Activated CD4-positive, alpha-beta T cell treated with anti-CD3 and anti-CD28 coated beads for 4 hours (primary cell): ENCODE measurements at places on chromosomes 2 and 18.

GRCh38 chr2:106078096-106078495, 116.0 kb downstream of the UXS1 start:
- DNase-seq: no peak

DNA sequence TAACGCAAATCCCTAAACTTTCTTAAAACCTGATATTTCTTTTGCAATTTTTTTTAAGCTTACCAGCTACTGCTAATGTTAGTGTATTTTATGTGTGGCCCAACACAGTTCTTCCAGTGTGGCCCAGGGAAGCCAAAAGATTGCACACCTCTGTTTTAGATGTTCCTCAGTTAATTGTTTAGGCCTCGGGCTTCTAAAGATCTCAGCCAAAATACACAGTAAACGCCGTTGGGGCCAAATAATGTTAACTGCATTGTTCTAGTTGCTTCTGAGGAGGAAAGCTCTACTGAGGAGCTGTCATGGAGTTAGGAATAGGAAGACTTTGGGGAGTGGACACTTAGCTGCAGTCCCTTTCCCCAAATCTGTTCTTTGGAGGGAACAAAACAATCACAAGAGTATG, 2.0 kb downstream of the HSPE1 start:
- no peak for DNase-seq

- no peak for DNase-seq
Observed at GRCh38 chr2:205138735-205139134, 543.6 kb upstream of the NRP2 start.

- no peak for DNase-seq
Observed at GRCh38 chr18:47531717-47532116, 280.3 kb upstream of the SKOR2 start.

DNA sequence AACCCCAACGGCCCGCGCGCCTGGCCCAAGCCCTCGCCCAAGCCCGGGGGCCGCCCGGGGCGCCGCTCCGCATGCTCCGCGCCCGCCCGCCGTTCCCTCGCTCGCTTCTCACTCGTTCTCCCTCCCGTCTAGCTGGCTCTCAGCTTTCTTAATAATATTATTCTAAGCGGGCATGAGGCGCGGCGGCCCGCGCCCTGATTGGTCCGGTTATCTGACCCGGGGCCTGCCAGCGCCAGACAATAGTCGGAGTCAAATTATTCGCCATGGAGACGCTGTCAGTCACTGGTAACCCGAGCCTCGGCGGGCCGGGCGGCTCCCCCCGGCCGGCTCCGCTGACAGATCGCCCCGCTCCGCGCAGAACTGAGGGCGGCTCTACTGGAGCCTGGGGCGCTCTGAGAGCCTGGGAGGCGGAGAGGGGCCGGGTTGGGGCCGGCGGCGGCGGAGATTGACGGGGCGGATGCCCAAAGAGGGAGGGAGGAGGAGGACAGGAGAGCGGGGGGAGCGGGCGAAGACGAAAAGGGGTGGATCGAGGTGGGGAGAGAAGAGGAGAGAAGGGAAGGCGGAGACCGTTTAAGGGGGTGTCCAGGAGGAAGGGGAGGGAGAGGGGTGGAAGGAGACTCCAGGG, at the start of gene SIX2:
Gene SIX2, minus strand, starts transcription at position 150 of the 625 bp plus-strand sequence. CDS start 342 bp downstream, outside the sequence.
- DNase-seq: no peak

DNA sequence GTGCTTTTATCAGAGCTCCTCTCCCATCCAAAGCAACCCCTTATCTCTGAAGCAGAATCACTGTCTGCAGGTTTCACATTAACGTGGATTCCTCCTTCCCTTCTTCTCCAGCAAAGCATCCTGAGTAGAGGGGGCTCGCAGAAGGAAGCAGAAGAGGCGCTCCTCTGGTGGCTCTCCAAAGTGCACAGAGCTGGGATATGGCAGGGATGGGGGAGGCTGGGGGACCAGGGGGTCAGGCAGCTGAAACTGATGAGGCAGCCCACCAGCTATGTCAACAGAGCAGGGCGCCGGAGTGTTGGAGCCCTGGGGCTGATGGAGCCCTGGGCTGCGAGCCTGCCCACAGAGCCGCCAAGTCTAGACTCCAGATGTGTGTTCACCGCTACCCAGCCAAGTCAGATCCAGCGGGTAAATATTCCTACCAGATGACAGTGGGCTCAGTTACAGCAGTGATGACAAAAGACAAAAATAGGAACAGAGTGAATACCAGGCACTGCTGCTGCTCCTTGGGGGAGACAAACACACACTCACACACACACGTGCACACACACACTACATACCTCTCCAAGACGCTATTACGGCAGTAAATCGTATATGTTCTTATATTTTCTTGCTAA, 678.3 kb upstream of the ID2 start:
- DNase-seq: no peak

DNA sequence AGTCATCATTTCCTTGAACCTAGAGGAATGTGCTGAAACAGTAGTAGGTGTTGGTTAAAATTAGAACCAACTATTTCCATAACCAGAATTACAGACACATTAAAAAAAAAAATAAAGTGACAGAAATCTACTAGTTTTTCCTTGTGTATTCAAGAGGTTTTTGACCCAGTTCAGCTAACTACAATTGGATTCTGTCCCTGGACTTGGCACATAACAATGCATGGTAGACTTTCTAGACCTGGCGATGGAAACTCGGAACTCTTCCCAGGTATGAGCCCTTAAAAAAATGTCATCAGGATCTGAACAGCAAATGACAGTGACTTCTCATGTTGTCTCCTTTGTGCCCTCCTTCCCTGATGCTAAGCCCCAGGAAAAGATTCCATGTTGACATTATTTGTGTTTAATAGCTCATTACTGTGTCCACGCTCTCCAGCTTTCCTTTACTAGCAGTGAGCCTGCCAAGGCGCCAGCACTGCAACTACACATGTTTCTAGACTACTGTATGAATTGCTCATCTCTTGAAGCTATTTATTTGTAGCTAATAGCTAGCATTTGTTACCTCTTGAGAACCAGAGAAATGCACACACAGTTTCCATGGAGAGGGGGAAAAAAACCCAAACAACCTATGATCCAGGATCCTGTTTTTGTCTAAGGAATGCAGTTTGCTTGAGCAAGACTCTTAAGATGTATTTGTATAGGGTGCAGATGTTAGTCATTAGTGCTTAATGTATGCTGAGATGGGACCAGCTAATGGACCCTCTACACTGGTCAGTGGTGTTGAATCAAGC, 148.5 kb downstream of the FMNL2 start:
- DNase-seq: no peak

GRCh38 chr2:219214141-219214540, 4.6 kb downstream of the ABCB6 start:
- no peak for DNase-seq

DNA sequence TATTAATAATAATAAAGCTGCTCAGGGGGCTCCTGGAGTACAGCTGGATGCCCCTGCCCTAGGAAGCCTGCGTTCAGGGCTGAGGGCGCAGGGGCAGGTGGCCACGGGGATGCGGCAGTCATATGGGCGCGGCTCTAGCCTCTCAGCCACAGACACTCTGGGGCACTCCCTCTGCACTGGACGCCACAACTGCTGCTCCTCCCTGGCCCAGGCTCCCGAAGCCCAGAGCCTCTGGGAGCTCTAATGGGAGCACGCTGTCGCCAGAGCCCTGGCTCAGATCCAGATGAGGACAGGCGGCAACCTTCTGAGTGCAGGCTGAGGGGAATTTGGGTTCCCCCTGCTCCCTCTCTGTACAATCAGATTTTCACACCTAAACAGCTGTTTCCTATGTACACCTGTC, 93.6 kb downstream of the MTCL1 start:
- no peak for DNase-seq

GRCh38 chr2:191611614-191612013, 66.3 kb upstream of the NABP1 start:
- no peak for DNase-seq

GRCh38 chr2:99275882-99276281, 20.4 kb upstream of the LYG2 start:
- DNase-seq: no peak

DNA sequence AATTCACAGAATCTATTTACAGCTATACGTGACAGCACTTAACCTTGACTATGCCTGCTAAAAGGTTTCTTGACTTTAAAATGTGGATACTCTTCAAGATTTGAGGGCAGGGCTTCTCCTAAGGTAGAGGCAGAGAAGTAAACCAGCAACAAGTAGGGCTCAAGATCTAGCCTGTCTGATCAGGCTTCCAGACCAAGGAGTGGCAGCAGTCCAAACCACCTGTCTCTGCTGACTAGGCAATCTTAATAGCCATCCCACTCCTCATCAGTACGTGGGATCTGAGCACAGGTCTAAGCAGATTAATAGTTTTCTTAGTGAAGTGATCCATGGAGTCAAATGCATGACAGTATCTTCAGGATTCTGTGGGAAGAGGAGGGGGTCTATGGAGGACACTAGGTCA, 100.4 kb downstream of the GPD2 start:
- no peak for DNase-seq

GRCh38 chr2:88198308-88198707, 28.2 kb downstream of the THNSL2 start:
- DNase-seq: no peak

GRCh38 chr2:35963824-35964223, 391.8 kb upstream of the CRIM1 start:
- no peak for DNase-seq

GRCh38 chr18:2150566-2150965, 420.7 kb downstream of the METTL4 start:
- DNase-seq: no peak

GRCh38 chr18:76487782-76488181, 7.3 kb downstream of the ZNF516 start:
- DNase-seq: no peak

DNA sequence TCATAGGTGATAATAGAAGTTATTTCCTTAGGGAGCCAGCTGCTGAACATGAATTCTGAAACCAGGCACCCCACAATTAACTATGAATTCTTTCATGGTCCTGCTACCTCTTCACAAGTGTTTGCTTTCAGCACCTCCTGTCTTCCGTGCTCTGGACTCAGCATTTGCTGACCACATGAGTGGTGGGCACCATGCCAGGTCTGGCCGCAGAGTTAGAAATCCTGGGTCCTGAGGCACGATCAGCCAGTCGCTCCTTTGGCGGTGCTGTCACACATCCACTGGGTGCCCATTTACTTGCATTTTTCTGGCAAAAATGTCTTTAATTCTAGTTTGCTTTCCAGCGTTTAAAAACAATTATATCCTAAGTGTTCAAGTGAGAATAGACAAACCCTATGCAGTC, 196.4 kb upstream of the PXDN start:
- DNase-seq: no peak

GRCh38 chr18:12476955-12477354, 69.2 kb downstream of the PRELID3A start:
- DNase-seq: no peak

DNA sequence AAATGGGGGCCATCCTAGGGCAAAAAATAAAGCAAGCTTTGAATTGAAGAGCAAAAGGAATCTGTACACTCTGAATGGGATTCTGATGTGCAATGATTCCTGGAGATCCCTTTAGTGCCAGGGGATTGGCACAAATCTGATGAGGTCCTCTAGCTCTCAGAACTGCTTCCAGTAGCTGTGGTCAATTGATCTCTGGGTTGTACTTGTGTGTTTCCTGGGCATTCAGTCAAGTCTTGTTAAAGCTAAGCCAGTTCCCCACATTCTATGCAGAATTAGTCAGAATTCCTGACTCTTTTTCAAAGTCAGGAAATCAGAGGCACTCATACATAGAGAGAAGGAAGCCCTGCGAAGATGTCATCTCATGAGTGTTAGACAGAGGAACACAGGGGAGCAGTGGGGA, 161.3 kb downstream of the DNER start:
- DNase-seq: no peak

DNA sequence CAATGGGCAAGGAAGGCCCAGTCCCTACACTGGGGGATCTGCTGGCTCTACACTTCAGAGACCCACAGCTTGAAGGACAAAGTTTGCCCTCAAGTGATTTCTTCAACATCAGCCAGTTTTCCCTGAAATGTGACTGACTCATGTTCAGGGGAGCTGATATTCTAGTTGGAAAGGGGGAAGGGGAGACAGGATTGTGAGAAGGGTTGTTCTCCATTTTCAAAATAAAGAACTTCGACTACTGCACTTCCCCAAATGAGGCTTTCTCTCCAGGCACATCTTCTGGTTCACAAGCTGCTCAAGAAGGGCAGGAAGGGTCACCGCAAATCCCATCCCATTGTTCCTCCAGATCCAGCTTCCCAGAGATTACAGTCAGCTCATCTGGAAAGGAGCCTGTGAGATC, 117.6 kb downstream of the BCL2L11 start:
- no peak for DNase-seq

- DNase-seq: no peak
Observed at GRCh38 chr2:1623906-1624445, 120.3 kb downstream of the PXDN start.

DNA sequence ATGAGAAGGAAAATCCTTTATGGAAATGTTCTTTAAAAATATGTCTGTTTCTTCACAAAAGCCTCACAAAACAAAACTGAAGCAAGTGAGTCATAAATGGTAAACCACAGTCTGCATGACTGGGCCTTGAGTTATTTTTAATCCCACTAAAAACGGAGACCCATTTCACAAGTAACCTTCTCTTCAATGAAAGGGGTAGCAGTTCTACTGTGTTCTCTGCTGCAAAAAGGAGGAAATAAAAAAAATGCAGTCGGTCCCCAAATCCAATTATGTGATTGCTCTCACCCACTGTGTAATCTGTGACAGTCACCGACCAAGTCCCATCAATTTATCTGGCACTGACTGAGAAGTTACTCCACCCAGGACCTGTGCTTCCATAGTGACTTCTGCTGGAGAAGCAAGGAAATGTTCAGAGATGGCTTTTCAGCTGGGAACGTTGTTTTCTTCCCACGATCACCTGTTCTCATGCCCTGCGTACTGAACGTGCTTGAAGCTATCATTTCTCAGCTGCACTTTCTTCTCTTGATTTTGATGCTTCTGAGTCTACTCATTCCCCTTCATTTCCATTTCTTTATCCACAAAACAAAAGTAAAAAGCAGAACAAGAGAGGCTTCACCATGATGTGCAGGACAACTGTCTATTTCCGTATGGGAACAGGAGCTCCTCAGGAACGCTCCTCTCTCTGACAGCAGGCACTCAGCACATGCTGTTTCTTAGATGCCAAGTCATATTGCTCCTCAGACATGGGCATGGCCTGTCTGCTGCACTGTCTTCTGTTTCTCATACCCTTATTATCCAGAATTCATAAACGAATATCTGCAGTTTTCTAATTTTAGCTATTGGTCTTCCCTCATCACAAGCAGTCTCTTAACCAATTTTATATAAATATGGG, 80.0 kb upstream of the TMEM200C start:
- DNase-seq: no peak

GRCh38 chr2:59959944-59960343, 593.5 kb downstream of the BCL11A start:
- no peak for DNase-seq
